ENCODE measurements at places on chromosomes 5 and 9. TPM values are rescaled to one million over a fixed set of nuclear protein-coding genes. Genes with fewer than 3 reads are reported as not detected.

Gene SPINK7
- not detected for polyA plus RNA-seq

GRCh38 chr9:36207016-36207415 lies 16.3 kb downstream of the CLTA start:
- H3K36me3 ChIP-seq, result peaks cover 67% of the 10 kb centered on the region
- DNase-seq, result no peak
- no peaks in the 10 kb centered on the region for H3K27me3 ChIP-seq
- no peak overlapping the region for H3K4me3 ChIP-seq
- H3K4me1 ChIP-seq, result no peaks in the 10 kb centered on the region

DNA sequence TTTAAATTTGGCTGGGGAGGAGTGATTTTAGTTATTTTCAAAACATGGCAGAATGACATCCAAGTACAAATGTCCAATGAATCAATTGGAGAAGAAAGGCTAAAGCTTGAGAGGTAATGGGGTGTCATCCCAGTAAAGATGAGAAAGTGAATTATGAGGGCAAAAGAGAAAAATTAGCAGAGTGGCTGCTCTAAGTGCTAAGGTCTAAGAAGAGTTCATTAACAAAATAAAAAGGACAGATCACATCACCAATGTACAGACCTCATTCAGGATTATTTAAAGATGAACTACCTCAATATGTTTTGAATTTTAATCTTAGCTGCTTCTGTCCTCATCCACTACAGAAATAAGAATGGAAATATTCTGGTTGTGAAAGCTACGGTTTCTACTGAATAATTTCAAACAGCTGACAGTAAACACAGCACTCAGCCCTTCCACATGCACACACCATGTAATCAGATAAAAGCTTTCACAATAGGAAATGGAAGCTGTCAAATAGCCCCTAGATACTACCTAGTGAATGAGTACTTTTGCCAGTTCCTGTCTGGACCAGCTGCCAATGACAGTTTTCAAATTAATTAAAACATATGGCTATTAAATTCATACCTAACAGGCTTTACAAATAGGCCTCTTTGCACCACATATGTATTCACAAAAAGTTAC lies 171.5 kb downstream of the SSBP2 start:
- H3K4me1 ChIP-seq, result no peaks in the 10 kb centered on the region
- H3K27me3 ChIP-seq, result no peaks in the 10 kb centered on the region
- no peak overlapping the region for H3K4me3 ChIP-seq

DNA sequence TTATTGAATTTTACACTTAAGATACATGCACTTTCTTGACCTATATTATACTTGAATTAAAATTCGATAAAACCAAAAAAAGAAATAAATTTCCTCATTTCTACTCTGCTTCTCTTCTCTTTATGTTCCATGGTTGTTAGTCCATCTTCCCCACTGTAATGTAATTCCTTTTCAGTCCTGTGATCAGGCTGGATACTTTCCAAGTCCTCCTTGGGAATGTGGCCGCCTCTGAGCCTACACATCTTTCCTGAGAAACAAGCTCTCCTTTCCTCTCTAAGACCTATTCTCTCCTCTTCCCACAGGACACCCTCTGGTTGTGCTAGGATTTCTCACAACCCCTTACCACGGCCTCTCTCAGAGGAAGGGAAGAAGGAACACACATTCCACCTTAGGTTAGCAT lies 285.1 kb downstream of the DNAH5 start:
- H3K4me3 ChIP-seq, result no peak overlapping the region
- no peaks in the 10 kb centered on the region for H3K4me1 ChIP-seq
- H3K27me3 ChIP-seq, result no peaks in the 10 kb centered on the region
- no peaks in the 10 kb centered on the region for H3K36me3 ChIP-seq

- no peaks in the 10 kb centered on the region for H3K36me3 ChIP-seq
- no peaks in the 10 kb centered on the region for H3K27me3 ChIP-seq
- no peak for DNase-seq
Measured at GRCh38 chr5:78404682-78405293, 44.4 kb downstream of the SCAMP1 start.
